Nucleus accumbens (tissue), 56 donors: ENCODE measurements at places on chromosomes 5 and 9.

- DNase-seq, result no peak
Measured at GRCh38 chr5:78334811-78335210, 25.6 kb upstream of the SCAMP1 start.

- DNase-seq, result no peak
Measured at GRCh38 chr5:115306011-115306536, 9.6 kb upstream of the CCDC112 start.

DNA sequence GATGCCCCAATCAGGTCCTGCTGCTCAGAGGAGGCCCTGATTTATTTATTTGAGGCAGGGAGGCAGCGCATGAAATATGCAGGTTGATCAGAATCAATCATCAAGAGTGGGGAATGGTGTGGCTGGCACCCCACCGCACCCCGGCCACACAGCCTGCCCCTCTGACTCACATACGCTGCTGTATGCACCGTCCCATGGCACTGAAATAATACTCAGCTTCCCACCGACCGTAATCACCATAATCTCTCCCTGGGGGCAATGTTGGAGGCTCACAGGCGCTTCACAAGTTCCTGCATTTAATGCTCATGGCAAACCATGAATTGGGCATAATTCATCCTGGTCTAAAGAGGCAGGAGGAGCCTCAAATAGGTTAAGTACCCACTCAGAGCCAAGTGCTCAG lies 141.2 kb upstream of the TBC1D2 start:
- no peak for DNase-seq

DNA sequence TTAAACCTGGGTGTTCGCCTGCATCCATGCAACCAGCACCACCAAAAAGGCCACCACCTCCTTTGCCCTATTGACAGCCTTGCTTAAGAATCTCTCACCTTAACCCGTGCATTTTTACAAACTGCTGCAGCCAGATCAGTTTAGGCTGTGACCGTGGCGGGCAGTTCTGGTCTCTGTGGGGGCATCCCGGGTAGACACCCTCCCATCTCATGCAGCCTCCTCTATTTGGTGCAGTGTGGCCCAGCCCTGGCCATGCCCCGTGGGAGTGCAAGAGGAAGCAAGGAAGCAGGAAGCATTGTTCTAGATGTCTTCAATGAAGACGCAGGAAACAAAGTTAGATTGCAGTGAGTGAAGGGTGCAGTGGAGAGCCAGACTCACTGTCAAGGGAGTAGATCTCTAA lies 108.8 kb upstream of the MVB12B start:
- no peak for DNase-seq

DNA sequence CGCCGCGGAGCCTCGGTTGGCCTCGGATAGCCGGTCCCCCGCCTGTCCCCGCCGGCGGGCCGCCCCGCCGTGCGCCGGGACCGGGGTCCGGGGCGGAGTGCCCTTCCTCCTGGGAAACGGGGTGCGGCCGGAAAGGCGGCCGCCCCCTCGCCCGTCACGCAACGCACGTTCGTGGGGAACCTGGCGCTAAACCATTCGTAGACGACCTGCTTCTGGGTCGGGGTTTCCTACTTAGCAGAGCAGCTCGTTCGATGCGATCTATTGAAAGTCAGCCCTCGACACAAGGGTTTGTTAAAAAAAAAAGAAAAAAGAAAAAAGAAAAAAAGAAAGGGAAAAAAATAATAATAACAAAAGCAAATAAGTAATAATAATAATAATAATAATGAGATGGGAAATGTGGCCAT lies 112.8 kb downstream of the GCNT1 start:
- DNase-seq, result no peak

DNA sequence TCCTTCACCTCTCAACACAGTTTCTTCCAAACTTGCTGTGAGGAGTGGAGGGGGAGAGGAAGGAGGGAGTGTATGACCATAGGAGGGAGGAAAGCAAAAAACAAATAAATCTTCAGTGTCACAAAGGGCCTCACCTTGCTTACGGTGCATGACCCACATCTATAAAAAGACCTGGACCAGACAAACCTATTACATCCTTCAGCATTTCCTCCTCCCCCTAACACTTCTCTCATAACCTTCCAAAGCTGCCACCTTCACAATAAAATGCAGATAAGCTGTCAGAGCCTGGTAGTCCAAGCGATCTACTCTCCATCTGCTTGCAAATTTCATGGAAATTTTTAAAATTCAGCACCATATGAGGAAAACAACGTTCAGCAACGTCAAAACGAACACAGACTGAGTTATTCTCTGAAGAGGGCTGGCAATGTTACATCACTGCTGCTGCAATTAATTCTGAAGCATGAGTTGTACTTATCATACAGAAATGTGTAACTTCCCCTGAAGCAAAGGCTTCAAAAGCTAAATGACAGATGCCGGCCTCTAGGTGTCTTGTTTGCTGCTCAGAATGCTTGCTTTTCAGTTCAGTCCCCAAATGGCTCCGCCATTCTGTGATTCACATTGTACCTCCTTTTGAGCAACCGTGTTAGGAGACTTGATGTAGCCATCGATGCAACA lies 62.9 kb downstream of the EFNA5 start:
- DNase-seq, result no peak

GRCh38 chr5:40677456-40677855 lies 2.3 kb upstream of the PTGER4 start:
- DNase-seq, result no peak

GRCh38 chr5:528629-529511 lies 4.6 kb upstream of the SLC9A3 start:
- DNase-seq, result no peak

- DNase-seq, result no peak
Measured at GRCh38 chr5:80987078-80987766, 27.1 kb downstream of the RASGRF2 start.

GRCh38 chr5:111743988-111744387 lies 13.0 kb downstream of the NREP start:
- DNase-seq, result no peak

- no peak for DNase-seq
Measured at GRCh38 chr5:73150876-73151275, 22.1 kb upstream of the TMEM174 start.

DNA sequence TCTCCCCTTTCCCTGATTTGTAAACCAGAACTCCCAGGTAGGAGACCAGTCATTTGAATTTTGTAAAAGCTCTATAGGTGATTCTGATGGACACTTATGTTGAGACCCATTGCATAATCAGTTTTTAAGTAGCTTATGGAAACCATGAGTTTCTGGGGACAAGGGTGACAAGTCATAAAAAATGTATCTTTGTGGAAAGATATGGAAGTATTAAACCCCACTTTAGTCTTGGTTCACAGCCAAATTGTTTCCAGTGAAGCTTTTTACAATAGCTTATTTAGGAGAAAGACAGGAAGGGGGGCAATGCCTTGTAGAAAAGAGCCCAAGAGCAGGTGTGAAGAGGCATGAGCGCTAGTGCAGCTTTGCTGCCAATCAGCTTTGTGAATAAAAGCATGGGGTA lies 453 bp upstream of the CCL28 start:
- DNase-seq, result no peak

GRCh38 chr5:54541823-54542783 lies 24.5 kb downstream of the SNX18 start:
- DNase-seq, result no peak

DNA sequence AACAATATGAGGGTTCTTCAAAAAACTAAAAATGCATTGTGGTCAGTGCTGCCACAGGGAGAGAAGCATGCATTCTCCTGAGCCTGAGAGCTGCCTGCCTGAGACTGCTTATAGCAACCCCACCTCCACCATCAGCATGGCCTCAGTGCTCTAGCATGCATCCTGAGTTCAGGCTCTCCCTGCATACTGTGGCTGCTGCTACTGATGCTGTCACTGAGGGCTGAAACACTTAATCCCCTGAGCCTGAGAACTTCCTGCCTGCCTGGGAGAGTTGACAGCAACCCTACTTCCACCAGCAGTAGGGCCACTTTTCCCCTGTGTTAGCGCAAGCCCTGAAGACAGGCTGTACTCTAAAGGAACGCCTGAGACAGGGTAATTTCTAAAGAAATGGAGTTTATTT lies 206.0 kb downstream of the FBXO4 start:
- DNase-seq, result no peak

- no peak for DNase-seq
Measured at GRCh38 chr5:102969641-102970040, 150.3 kb downstream of the GIN1 start.

GRCh38 chr9:4298255-4299004 lies 1.4 kb downstream of the GLIS3 start:
- no peak for DNase-seq

- DNase-seq, result no peak
Measured at GRCh38 chr5:175460126-175460525, 16.1 kb upstream of the DRD1 start.

DNA sequence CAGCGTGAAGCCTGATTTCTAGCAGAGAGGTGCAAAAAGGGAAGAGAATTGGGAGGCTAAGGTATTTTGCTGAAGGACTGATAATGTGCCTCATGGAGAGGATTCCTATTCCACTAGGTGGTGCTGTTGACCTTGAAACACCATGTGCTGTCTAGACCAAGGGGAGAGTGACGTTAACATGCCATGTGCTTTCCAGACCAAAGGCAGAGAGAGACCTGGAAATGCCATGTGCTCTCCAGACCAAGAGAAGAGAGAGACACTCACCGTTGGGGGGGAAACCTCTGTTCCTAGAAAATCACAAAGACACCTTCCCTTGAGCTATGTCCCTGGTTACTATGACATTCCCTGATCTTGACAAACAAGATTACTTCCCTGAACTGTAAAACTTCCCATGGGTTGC lies 286.0 kb upstream of the TUSC1 start:
- no peak for DNase-seq

- DNase-seq, result no peak
Measured at GRCh38 chr9:135255841-135256580, 168.5 kb downstream of the OLFM1 start.

DNA sequence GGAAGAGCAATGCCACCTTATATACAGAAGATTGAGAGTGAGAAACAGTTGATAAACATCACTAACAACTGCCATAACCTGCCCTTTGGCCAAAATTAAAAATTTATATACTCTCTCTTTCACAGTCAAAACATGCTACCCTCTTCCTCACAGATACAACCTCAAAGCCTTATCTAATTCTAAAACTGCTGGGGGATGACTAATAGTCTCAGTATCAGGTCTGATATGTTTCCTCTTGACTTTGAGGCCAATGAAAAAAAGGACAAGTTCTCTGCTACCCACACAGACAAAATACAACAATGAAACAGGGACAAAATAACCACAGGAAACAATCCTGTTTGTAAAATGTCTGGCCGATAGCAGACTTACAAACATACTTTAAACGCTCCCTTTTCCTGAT lies 485.6 kb upstream of the NUDT12 start:
- DNase-seq, result no peak

GRCh38 chr5:108369167-108369566 lies 12.7 kb downstream of the FBXL17 start:
- DNase-seq, result no peak

DNA sequence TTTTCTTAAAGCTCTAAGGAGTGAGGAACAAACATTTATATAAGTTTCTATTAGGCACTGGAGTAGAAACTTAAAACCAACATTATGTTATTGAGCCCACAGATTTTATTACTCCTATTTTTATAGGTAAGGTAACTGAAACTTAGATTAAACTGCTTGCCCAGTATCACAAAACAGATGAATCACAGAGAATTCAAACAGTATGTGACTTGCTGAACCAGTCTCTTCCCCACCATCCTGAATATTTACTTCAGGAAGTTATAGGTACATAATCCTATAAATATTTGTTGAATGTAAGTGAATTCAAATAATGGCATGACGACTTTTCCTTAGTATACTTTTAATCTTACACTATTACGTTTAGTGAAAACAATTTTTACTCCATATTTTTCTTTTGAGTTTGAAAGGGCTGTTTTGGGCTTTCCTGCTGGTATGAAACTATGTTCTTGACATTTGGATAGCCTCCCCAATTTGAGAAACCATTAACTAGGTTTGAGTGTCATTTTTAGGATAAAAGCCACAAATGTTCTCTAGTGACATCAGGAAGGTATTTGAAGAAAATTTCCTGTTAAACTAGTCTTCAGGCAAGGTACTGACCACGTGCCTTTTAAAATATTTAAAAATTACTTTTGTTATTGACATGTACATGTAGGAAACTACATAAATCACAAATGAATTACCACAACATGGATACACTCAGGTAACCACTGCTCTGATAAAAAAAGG lies 39.3 kb downstream of the PRRC1 start:
- no peak for DNase-seq

DNA sequence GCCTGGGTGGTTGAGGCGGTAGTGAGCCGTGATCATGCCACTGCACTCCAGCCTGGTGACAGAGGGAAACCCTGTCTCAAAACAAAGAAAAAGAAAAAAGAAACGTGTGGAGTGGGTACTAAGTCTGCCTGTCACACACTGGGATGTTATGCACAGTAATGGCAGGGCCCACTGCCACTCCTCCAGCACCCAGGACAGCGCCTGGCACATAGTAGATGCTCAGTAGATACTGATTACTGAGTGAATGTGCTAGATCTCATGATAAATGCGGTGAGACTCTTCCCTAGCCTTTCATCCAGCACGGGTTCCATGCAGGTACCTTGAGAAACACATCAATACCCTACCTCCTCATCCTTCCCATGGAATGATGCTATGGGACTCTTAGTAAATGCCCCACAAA lies 87.4 kb upstream of the HSPA9 start:
- DNase-seq, result no peak

GRCh38 chr9:135214706-135215105 lies 127.2 kb downstream of the OLFM1 start:
- no peak for DNase-seq

- DNase-seq, result no peak
Measured at GRCh38 chr9:22211588-22212360, 202.7 kb upstream of the CDKN2B start.

- DNase-seq, result no peak
Measured at GRCh38 chr5:178514851-178515418, 75.3 kb downstream of the COL23A1 start.

- DNase-seq, result no peak
Measured at GRCh38 chr9:81113453-81114124, 575.8 kb downstream of the TLE1 start.

- DNase-seq, result no peak
Measured at GRCh38 chr5:14265570-14265969, 122.4 kb downstream of the TRIO start.

- DNase-seq, result peak; percentile 79
Measured at GRCh38 chr9:129885670-129886106, 50.4 kb downstream of the USP20 start.

GRCh38 chr9:134619448-134619982 lies 22.1 kb upstream of the COL5A1 start:
- no peak for DNase-seq

DNA sequence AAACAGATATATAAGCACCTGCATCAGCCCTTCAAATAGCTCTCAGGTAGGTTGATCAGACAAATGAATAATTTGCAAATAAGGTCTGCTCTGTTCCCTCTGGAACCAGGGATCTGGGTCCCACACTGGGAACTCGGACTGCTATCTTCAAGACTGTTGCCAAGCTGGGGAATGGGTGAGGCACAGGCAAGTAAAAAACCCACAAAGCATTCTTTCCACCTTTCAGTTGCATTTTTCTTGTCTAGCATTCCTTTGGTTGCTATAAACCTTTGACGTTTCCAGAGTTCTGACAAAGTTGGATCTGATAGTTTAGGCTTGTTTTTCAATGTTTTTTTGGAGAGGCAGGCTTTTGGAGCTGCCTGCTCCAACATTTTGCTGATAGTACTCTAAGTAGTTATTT lies 20.1 kb downstream of the FBXL17 start:
- DNase-seq, result no peak
